ENCODE measurements at places on chromosomes 7 and 10. TPM values are rescaled to one million over a fixed set of nuclear protein-coding genes. Genes with fewer than 3 reads are reported as not detected.
A peak's percentile ranks its signal among the peaks of the same experiment; 100 is the strongest.

DNA sequence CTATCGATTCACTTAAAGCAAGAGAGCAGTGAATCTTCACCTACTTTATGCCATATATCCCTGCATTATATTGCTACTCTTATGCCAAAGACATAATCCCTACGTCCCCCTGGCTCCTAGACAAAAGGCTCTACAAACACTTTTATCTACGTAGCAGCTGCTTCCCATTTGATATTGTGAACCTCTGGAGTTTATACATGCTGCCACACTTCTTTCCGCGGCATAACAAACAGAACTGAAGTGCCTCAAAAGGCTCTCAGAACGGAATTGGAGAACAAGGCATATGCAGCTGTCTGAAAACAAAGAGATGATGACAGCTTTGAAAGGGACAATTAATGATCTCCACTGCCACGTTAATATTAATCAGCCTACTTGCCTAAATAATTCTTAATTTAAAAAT lies 985.6 kb upstream of the LRRN3 start:
- DNase-seq = no peak

DNA sequence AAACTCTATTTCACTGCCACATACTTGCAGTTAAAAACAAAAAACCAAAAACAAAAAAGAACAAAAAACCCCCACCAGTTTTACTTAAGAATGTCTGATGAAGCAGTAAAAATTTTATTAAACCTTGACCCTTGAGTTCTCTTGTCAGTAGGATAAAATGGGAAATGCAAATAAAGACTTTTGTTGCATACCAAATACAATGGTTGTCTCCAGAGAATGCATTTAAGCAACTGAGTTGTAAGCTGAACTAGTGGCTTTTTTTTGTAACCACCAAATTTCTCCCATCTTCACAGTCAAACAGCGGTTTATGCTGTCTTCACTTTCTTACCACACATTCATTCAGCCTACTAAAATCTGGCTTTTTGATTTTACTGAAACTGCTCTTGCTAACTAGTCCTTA lies 3.1 kb downstream of the SYPL1 start:
- no peak for DNase-seq

GRCh38 chr10:44628921-44629320 lies 244.0 kb upstream of the CXCL12 start:
- DNase-seq = peak; percentile 96

The TMEM184A gene
- not detected for total RNA-seq

GRCh38 chr7:133796782-133797745 lies 330.1 kb upstream of the LRGUK start:
- DNase-seq = no peak

DNA sequence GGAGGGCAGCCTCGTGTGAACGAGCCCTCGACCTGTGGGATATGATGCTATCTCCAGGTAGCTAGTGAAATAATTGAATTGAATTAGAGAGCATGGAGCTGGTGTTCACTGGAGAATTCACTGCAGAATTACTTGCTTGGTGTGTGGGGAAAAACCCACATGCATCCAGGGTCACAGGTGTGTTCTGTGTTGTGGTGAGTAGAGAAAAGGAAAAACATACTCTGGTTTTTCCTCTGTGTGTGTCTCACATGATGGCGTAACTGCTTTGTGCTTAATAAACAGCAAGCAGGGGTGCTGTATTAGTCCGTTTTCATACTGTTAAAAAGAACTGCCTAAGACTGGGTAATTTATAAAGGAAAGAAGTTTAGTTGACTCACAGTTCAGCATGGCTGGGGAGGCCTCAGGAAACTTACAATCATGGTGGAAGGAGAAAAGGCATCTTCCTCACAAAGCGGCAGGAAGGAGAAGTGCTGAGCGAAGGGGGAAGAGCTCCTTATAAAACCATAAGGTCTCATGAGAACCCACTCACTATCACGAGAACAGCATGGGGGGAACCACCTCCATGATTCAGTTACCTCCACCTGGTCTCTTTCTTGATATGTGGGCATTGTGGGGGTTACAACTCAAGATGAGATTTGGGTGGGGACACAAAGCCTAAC lies 62.6 kb downstream of the TACR2 start:
- no peak for DNase-seq

The SLC16A9 gene
- not detected for total RNA-seq

The PRPS1L1 gene
- not detected for total RNA-seq

The PHKG1 gene
- total RNA-seq = 0.32 TPM

The IDI2 gene
- not detected for total RNA-seq

GRCh38 chr10:3107426-3107961 lies 40.1 kb downstream of the PFKP start:
- DNase-seq = peak; percentile 94

DNA sequence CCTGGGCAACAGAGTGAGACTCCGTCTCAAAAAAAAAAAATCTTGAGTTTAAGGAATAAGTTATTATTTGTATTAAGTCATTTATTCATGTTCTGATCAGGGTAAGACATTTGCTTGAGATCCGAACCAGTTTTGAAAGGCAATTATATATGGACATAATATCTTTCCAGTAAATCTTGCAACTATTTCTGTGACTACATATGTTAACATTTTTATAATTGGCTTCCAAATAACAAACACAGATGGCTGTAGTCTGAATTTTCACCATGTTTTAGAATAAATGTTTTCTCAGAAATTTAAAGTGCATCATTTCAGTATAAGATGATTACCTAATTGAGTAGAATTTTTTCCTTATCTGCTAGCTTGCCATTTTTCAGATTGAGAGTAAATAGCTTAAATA lies 21.2 kb downstream of the AKAP9 start:
- no peak for DNase-seq

- DNase-seq = peak; percentile 31
Observed at GRCh38 chr7:133365917-133366316, 113.0 kb downstream of the EXOC4 start.

- no peak for DNase-seq
Observed at GRCh38 chr10:132714986-132715775, 70.8 kb downstream of the NKX6-2 start.

The CFAP46 gene
- 0.22 TPM for total RNA-seq

DNA sequence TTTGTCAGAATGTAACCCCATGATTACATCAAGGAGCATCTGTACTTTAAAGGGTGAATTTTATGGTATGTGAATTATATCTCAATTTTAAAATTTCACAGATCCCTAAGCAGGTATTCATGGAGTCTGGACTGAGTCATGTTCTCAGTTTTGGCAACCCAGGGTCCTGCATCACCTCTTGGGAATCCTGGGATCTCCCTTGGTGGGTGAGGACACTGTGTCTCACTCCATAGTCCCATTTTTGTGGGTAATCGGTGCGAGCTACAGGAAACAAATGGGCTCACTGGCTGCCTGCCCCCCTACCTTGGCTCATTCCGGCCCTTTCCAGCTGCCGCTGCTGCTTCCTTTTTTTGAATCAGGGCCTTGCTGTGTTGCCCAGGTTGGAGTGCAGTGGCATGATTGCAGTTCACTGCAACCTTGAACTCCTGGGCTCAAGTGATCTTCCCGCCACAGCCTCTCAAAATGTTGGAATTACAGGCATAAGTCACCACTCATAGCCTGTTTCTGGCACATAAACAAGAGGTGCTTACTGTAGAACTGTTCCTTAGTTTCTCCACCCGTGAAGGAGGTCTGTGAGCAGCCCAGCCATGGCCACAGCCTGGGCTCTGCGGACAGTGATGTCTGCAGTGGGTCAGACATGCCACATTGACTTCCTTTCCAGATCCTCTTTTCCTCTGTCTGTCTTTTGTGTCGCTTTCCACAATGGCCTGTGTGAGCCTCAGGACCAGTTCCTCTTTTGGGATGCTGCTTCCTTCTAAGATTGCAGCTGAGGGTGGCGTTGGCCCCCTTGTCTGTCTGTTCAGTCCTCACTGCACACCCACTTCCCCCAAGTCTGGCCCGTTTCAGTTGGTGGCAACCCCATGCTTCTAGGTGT lies 14.5 kb downstream of the PALD1 start:
- DNase-seq = peak; percentile 25

GRCh38 chr7:73832806-73833205 lies 2.0 kb downstream of the CLDN4 start:
- DNase-seq = no peak

The FAM25A gene
- total RNA-seq = not detected

The CTNNA3 gene
- total RNA-seq = not detected

DNA sequence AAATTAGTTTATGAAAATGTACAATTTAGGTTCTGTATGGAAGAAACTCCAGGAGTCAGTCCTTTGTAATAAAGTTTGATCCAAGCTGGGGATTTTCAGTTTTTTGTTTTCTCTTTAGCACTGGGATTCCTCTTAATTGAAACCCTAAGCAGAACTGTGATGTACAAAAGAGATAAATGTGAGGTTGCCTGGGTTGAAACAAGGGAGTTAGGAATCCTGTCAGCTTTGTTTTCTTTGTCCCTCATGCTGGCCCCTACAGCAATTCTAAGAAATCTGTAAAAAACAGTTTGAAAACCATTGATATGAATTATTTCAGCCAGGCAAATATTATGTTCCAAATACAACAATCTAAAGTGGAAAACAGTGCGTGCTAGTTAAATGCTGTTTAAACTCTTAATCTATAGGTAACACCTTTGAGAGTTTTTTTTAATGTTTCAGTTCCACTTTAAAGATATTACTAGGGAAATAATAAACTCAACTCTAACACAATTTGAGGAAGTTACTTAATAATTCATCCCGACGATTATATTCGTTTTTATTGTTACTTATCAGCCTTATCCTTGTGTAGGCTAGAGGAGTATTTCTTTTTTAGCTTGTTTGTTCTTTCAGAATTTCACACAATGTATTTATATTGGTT lies 65.3 kb downstream of the SGCE start:
- DNase-seq = no peak

GRCh38 chr7:101586078-101586905 lies 42.8 kb downstream of the MYL10 start:
- no peak for DNase-seq

DNA sequence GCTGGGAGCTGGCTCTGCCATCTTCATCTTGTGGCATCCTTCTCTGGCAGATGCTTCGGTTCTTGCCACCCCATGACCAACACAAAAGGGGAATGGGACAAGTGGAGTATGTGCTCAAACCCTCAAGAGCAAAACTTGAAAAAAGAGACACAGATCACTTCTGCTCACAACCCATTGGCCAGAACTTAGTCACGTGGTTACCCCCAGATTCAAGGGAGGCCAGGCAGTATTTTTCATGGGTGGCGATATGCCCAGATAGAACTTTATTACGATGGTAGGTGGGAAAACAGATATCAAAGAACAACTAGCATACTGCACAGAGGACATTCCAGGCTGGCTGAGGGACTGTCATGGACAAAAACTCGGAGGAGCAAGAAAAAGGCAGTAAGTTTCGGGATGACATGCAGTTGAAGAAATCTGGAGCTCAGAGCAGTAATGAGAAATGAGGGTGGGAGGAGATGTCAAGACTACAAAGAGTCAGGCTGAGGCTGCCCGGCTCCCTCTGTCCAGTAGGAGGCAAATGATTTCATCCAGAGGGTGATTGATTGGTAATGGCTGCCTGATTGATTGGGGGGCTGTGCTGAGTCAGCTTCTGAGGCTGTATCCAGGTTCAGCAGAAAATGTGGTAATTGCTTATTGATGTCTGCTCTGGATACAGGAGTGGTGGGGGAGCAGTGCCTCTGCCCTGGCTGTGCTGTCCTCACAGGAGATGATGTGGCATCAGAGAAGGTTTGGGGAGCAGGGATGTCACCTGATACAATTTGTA lies 25.3 kb downstream of the COL13A1 start:
- DNase-seq = no peak

- no peak for DNase-seq
Observed at GRCh38 chr7:157129200-157129599, 9.5 kb upstream of the UBE3C start.

DNA sequence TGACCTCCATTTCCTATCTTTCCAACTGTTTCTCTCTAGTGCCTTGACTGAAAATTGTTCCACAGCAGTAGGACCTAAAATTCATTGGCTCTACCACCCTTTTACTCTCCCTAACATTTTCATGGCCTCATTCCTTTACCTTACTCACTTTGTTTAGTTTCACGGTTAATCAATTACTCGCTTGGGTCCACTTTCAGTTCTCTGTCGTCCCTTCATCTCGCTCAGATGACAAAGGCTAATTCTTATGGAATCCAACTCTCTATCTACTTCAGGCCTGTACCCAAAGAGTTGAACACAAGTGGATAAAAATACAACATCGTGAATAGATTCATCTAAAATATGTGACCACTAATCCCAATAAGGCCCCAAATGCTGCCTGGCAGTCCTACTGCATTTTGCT lies 85.9 kb upstream of the ADO start:
- no peak for DNase-seq

DNA sequence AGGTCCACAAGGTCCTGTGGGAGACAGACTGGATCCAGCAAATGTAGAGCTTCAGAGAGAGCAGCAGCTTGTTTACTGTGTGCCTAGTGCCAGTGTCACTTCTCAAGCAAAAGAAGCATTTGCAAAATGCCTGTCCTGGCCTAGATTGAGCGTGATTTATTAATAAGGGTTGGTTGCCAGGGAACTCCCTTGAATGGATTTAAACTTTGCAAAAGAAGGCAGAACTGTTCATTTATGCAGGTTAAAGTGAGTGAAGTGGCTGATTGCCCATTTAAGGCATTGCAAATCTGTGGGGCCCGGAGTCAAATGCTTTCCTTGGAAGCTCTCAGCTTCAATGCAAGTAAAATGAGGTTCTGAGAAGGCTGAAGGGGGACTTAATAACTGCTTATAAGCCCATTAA lies 71.3 kb downstream of the CDHR3 start:
- no peak for DNase-seq

GRCh38 chr10:100043796-100044195 lies 34.0 kb upstream of the DNMBP start:
- DNase-seq = peak; percentile 54

- no peak for DNase-seq
Observed at GRCh38 chr7:95517870-95518269, 32.1 kb downstream of the ASB4 start.

GRCh38 chr10:132172091-132173066 lies 14.4 kb upstream of the DPYSL4 start:
- peak; percentile 16 for DNase-seq

- peak; percentile 28 for DNase-seq
Observed at GRCh38 chr10:103441206-103441605, 11.0 kb downstream of the CALHM2 start.

DNA sequence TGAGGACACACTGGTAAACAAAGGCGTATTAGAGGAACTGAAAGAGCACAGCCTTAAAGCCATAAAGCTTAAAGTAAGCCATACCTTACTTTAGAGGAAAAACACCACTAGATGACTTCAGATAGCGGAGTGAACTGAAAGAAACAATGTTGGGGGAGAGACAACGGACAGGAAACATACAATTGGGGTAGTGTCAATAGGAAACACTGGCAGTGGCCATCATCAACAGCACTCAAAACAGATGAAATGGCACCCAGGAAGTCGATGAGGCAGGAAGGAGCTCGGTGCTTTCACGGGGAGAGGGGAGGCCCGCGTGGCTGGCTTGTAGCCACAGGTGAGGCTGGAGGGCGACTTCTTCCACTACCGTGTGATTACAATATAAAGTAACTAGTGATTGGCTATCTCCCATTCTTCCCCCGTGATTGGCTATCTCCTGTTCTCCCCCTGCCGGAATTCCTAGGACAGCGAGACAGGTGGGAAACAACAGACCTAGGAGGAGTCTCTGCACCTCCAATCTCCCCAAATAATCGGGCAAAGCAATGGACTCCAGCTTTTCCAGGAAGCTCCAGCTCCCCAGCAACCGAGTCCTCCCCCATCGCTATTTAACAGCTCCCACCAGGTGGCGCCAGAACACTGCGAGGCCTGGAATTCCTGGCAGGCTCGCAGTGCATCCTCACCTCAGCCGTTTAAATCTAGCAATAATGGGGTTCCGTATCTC lies 2.4 kb upstream of the TAS2R38 start:
- DNase-seq = peak; percentile 80

GRCh38 chr10:122567056-122567660 lies 6.6 kb downstream of the DMBT1 start:
- peak; percentile 42 for DNase-seq

- no peak for DNase-seq
Observed at GRCh38 chr7:90586091-90586490, 10.0 kb upstream of the CDK14 start.

The MALRD1 gene
- total RNA-seq = not detected
